ENCODE measurements at places on chromosomes 2 and 18.

DNA sequence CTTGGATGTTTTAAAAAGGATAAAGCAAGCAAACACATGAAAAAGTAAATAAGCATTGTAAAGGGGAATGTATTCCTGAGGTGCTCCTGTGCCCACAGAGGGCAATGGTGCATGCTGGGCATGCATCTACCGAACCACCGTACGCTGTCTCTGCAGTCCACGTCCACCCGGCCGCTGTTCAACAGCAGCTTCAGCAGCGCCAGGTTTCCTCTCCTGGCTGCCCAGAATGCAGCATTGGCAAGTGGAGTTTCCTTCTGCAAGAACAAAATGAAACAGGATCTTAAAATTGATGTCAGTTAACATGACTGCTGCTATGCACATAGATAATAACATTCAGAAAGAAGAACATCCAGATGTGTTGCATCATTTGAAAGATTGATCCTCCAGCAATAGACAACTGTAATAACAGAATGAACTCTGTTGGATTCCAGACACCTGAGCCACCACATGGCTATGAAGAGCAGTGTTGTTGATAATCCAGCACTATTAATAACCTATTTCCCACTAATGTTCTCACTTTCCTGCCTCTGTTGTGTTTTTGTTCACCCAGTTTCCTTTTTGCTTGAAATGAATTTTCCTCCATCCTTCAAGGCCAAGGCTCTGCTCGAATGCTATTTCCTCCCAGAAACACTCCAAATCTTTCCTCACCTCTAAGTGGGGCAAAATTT, 13.6 kb downstream of the ANKRD29 start:
- no peak for DNase-seq

GRCh38 chr2:43845181-43845580, 6.4 kb downstream of the ABCG8 start:
- DNase-seq, result no peak

GRCh38 chr18:13191031-13191430, 27.5 kb upstream of the LDLRAD4 start:
- no peak for DNase-seq

GRCh38 chr18:29163596-29163995, 986.7 kb upstream of the CDH2 start:
- DNase-seq, result no peak

DNA sequence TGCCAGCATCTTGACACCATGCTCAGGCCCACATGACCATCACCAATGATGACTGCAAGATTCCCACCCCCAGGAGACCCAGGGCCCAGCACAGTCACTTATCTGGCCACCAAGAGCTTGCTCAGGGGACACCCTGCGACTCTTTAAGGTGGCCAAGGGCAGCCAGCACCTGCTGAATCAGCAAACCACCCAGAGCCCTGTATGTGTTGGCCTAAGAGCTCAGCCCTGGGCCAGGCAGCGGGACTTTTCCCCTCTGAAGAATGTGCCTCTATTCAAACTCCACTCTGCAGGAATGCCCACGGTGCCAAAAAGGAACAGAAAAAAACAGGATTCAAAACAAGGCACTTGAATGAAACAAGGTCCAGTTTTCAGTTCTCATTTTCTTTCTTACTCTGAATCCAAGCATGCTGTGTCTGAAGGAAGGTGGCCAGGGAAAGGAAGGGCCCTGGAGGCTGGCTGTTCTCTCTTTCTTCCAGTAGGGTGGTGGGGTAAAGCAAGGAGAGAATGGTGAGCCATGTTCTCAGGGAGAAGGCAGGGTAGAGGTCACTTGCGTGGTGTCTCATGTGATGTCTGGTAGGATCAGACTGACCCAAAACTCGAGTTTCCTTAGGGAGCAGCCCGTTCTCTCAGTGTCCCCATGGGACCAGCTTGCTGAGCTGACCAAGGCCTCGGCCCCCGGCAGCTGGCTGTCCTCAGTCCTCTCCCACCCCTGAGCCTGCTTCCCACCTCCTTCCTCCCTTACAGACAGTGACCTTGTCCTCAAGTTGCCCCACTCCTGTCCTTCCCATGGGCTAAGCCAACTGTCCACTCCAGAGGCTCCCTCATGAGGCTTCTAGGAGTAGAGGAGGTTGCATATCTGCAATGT, 150.0 kb downstream of the RNF152 start:
- no peak for DNase-seq

DNA sequence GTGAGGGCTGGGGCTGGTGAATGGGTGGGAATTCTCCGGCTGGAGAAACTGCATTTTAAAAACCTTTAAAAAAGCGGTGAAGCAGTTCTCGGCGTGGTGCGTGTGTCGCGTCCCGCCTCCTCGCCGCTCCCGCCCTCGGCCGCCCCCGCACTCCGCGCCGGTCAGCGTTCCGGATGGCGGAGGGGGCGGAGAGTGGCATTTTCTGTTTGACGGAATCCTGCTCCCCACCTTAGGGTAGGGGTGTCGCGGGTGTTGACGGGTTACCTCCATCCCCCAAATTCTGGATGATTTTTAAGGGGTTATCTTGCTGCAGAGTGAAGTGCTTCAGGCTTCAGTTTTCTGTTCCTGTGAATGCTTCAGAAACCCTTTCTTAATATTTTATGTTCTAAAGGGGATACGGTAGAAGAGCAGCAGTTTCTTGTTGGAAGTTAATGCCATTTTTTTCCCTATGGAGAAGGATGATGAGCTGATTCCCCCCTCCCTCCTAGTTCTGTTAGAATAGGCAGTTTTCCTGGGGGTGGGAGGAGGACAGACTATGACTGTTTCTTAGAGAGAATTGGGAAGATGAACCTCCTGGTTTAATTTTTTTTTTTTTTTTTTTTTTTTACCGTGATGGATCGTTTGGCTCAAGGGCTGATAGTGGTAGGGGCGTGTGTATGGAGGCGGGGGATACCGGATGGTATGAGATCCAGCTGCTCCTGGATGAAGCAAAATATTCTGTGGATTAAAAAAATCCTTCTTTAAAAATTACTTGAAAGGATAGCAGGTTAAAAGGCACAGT, 756 bp downstream of the ABI2 start:
- DNase-seq, result peak; percentile 49

DNA sequence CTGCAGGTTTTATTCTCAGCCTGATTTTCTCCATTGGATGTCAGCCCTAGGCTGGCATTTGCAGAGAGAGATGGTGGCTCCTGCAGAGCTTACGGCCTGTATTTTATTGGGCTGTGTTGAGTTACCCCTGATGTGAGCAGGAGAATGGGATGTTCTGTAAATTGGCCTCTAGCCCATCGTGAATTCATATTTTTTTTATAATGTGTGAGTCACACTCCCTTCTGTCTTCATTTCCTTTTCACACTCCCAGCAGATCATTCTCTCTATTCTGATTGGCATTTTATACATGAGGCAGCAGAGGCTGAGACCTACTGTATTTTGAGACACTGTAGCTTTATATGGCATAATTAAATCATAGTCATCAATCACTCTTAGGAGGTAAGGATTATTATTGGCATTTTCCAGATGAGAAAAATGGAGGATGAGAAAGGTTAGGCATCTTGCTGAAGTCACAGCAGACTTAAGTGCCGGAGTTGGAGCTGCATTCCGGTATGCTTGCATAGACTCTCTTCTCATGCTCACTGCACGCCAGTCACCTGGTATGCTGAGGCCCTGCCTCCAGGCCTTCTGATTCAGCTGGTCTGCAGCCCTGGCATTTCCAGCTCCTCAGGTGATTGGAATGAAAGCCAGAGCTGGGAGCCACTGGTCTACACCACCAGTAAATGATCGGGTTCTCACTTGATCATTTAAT, 142.4 kb downstream of the NEDD4L start:
- no peak for DNase-seq

- DNase-seq, result no peak
Observed at GRCh38 chr2:8416001-8416571, 265.8 kb upstream of the ID2 start.

All from stimulated activated naive CD4-positive, alpha-beta T cell (primary cell).